ENCODE measurements at places on chromosomes 6 and 20. TPM values are rescaled to one million over a fixed set of nuclear protein-coding genes. Genes with fewer than 3 reads are reported as not detected.

Gene ARHGAP40
- total RNA-seq, result 0.42 TPM

Gene TMEM242
- total RNA-seq, result 10.1 TPM

Gene NR2E1
- total RNA-seq, result not detected

Gene RGL2
- 38.2 TPM for total RNA-seq

Gene ZBTB12
- 0.66 TPM for total RNA-seq

Gene HLA-DQA1
- 0.97 TPM for total RNA-seq

Gene SPATS1
- total RNA-seq, result not detected

Gene HCRTR2
- not detected for total RNA-seq

Gene RSPO3
- total RNA-seq, result 123 TPM

Gene TPBG
- total RNA-seq, result 181 TPM

- H3K4me1 ChIP-seq, result peaks cover 17% of the 10 kb centered on the region
- H3K4me3 ChIP-seq, result peak overlapping the region; percentile 83
- peak overlapping the region; percentile 96 for H3K27ac ChIP-seq
- no peaks in the 10 kb centered on the region for H3K27me3 ChIP-seq
- no peaks in the 10 kb centered on the region for H3K36me3 ChIP-seq
- DNase-seq, result peak; percentile 94
Measured at GRCh38 chr6:26056583-26057350, 30.5 kb upstream of the HFE start.

GRCh38 chr6:135537741-135538301 is 40.3 kb upstream of the AHI1 start:
- no peak for DNase-seq
- no peaks in the 10 kb centered on the region for H3K36me3 ChIP-seq
- H3K4me3 ChIP-seq, result no peak overlapping the region
- H3K4me1 ChIP-seq, result peaks cover 10% of the 10 kb centered on the region
- H3K27me3 ChIP-seq, result no peaks in the 10 kb centered on the region

GRCh38 chr6:93164781-93165180 is 254.6 kb downstream of the EPHA7 start:
- H3K36me3 ChIP-seq, result no peaks in the 10 kb centered on the region
- no peak overlapping the region for H3K4me3 ChIP-seq
- no peaks in the 10 kb centered on the region for H3K27me3 ChIP-seq
- DNase-seq, result no peak
- H3K27ac ChIP-seq, result no peak overlapping the region
- peaks cover 21% of the 10 kb centered on the region for H3K4me1 ChIP-seq

DNA sequence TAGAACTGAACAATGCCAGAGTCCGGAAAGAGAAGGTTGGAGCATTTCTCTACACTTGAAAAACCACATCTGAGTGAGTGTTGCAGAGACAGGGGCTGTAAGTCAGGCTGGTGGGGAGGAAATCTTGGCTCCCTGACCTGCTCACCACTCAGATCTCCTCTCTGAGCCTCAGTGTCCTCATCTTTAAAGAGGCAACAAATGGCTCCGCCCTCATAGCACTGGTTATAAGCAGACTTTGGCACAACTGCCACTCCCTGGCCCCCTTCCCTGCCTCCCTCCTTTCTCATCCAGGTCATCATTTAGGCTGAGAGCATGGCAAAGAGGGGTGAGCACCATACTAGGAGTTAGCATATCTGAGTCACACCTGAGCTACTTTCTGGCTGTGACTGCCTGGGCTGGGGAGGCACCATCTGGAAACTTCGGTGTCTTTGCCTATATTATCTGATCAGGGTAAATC is 10.6 kb downstream of the SIRPG start:
- no peaks in the 10 kb centered on the region for H3K36me3 ChIP-seq
- H3K27me3 ChIP-seq, result no peaks in the 10 kb centered on the region
- H3K4me3 ChIP-seq, result no peak overlapping the region
- no peak for DNase-seq
- H3K4me1 ChIP-seq, result no peaks in the 10 kb centered on the region

GRCh38 chr6:166449036-166449435 is 66.3 kb upstream of the MPC1 start:
- no peak overlapping the region for H3K4me3 ChIP-seq
- DNase-seq, result no peak
- H3K36me3 ChIP-seq, result peaks cover 61% of the 10 kb centered on the region

- no peak overlapping the region for H3K4me3 ChIP-seq
- peaks cover 34% of the 10 kb centered on the region for H3K36me3 ChIP-seq
- H3K27ac ChIP-seq, result peak overlapping the region; percentile 28
- peaks cover 78% of the 10 kb centered on the region for H3K4me1 ChIP-seq
- no peaks in the 10 kb centered on the region for H3K27me3 ChIP-seq
Measured at GRCh38 chr6:137210903-137211302, 8.3 kb downstream of the IFNGR1 start.

DNA sequence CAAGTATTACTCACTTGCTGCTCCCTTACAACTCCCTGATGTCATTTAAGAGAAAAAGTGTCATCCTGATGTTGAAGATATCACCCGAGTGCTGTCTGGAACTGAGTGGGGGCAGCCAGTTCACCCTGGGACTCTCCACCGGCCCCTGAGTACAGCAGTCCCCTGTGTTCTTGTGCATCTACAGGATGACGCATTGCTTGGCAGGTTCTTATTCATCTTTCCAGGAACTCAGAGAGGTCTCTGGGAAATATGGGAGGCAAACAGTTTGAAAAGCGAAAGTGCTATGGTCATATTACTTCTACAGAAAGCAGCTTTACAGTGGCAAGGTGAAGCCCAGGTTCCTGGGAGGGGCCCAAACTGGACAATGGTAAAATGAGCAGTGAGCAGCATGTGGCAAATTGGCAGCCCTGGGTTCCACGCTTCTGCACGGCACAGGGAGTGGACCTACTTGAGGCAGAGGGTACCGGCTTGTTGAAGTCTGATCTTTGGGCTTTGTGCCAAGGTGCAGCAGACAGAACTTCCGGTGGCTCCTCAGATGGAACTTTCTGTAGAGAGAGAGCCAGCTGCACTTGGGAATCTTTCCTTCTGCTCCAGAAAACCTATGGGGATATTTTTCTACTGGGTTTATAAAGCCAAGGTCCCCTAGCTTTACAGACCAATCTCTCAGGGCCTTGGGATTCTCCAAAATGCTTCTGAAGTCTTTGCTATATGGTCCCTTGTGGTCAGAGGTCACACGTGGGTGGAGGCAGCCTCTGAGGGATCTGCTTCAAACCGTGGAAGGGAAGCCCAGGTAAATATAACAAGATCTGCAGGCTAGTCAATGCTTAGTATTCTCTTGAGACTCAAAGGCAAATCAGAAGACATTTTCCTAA is 128.3 kb downstream of the MAP3K7 start:
- H3K36me3 ChIP-seq, result no peaks in the 10 kb centered on the region
- H3K27ac ChIP-seq, result no peak overlapping the region
- no peak for DNase-seq
- H3K4me1 ChIP-seq, result no peaks in the 10 kb centered on the region
- no peak overlapping the region for H3K4me3 ChIP-seq

- H3K27me3 ChIP-seq, result no peaks in the 10 kb centered on the region
- H3K4me1 ChIP-seq, result no peaks in the 10 kb centered on the region
- H3K27ac ChIP-seq, result no peak overlapping the region
Measured at GRCh38 chr6:74057326-74057725, 361.3 kb downstream of the CD109 start.

- no peaks in the 10 kb centered on the region for H3K27me3 ChIP-seq
- peaks cover 26% of the 10 kb centered on the region for H3K4me1 ChIP-seq
- no peak for DNase-seq
- H3K4me3 ChIP-seq, result no peak overlapping the region
- H3K27ac ChIP-seq, result no peak overlapping the region
- no peaks in the 10 kb centered on the region for H3K36me3 ChIP-seq
Measured at GRCh38 chr6:24927985-24928745, 7.6 kb downstream of the RIPOR2 start.

GRCh38 chr20:53057579-53057978 is 85.4 kb downstream of the TSHZ2 start:
- H3K4me1 ChIP-seq, result no peaks in the 10 kb centered on the region
- DNase-seq, result no peak
- no peaks in the 10 kb centered on the region for H3K27me3 ChIP-seq
- no peak overlapping the region for H3K4me3 ChIP-seq
- no peak overlapping the region for H3K27ac ChIP-seq

- no peaks in the 10 kb centered on the region for H3K36me3 ChIP-seq
- peaks cover 27% of the 10 kb centered on the region for H3K4me1 ChIP-seq
- DNase-seq, result no peak
- H3K27ac ChIP-seq, result peak overlapping the region; percentile 44
- peaks cover 29% of the 10 kb centered on the region for H3K27me3 ChIP-seq
Measured at GRCh38 chr6:133242637-133243585, 1.8 kb downstream of the EYA4 start.

DNA sequence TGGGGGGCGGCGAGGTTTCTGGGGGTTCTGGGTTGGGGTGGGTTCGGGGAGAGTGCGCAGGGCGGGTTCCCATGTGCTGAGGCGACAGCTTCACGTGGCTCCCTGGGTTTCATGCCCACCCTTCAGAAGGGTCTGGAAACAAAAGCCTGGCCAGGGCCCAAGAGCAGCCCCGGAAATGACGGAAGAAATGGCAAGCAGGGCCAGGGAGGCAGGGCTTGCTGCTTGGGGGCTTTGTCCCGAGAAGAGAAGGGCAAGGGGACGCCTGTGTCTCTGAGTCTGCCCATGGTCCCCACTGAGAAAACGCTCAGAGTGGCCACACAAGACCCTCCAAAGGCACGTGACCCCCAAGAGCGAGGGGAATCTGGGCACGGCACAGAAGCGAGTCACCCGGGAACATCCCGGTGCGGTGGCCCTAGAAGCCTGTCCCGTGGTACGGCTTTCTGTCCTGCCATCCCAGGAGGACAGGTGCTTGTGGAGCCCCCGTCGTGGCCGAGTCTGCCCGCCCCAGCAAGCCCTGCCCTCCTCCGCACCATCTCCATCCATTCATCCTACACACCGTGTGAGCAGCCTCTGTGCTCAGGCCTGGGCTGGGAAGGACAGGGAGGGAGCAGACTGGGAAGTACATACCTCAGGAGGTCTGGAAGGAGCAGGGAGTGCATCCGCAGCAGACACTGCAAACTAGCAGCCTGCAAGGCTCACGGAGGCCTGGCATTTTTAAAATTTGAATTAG is 9.0 kb downstream of the NPEPL1 start:
- peaks cover 44% of the 10 kb centered on the region for H3K36me3 ChIP-seq
- H3K4me3 ChIP-seq, result no peak overlapping the region
- no peak for DNase-seq
- H3K4me1 ChIP-seq, result no peaks in the 10 kb centered on the region

- H3K36me3 ChIP-seq, result peaks cover 35% of the 10 kb centered on the region
- no peaks in the 10 kb centered on the region for H3K27me3 ChIP-seq
- H3K4me3 ChIP-seq, result no peak overlapping the region
- DNase-seq, result no peak
- no peak overlapping the region for H3K27ac ChIP-seq
Measured at GRCh38 chr6:105322499-105323225, 80.2 kb downstream of the PREP start.

DNA sequence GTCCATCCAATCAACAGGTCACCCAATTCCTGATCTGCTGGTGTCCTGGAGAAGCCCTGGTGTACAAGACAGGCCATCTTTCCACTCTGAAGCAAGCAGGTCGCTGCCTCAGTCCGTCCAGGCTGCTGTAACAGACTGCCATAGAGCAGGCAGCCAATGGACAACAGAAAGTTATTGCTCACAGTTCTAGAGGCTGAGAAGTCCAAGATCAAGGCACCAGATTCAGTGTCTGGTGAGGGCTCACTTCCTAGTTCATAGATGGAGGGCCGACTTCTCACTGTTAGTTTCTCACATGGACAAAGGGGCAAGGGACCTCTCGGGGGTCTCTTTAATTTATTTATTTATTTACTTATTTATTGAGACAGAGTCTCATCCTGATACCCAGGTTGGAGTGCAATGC is 74.8 kb downstream of the CD24 start:
- no peak overlapping the region for H3K4me3 ChIP-seq
- no peaks in the 10 kb centered on the region for H3K36me3 ChIP-seq
- no peak overlapping the region for H3K27ac ChIP-seq
- no peaks in the 10 kb centered on the region for H3K4me1 ChIP-seq

DNA sequence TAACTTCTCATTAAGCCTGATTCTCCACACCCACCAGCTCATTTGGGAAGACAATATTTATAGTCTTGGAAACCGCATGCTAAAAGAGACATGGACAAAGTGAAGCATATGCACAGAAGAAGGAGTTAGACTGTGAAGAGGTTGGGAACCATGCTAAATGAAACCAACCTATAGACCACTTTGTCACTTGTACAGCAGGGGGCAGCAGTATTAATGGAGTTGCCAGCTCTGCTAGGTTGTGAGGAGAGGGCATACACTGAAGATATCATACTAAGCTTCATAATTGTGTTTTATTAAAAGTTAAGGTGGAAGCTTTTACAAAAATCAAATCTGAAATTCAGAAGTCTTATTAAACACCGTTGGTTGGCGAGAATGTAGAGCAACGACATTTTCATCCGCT is 38.3 kb upstream of the HMGCLL1 start:
- no peaks in the 10 kb centered on the region for H3K36me3 ChIP-seq
- no peak for DNase-seq
- H3K4me1 ChIP-seq, result no peaks in the 10 kb centered on the region
- H3K27me3 ChIP-seq, result no peaks in the 10 kb centered on the region
- no peak overlapping the region for H3K27ac ChIP-seq

DNA sequence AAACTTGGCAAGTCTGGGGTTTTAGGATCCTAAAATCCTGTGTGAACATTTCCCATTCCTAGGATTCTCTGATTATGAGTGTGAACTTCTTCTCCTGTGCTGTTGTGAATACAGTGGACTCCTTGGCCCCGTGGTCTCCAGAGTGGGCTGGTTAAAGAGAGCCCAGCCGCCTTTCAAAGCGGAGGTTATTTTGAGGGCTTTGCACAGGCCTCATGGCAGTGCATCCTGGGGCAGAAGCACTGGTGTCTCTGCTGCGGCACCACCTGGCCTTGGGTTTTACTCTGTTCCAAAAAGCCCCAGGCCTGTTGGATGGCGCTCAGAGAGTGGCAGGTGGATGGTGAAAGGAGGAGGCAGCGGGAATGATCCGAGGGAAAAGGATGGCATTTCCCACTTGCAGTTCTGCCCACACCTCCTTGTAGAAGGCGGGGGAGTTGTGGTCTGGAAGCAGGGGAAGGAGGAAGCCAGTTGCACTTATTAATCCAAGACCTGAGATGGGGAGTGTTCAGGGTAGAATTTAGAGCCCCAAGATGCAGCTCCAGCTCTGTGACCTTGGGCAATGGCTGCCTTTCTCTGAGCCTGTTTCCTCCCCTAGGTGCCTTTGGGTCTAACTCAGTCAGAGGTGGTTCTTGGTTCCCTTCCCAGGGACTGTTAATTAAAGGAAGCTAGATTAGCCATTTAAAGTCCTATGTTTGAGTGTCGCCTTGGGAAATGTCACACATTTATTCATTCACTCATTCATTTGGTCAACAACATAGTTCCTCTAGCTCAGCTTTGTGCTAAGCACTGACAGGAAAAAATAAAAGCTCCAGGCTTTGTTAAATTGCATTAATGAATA is 22.4 kb downstream of the MMP24 start:
- H3K36me3 ChIP-seq, result no peaks in the 10 kb centered on the region
- no peak overlapping the region for H3K27ac ChIP-seq
- H3K27me3 ChIP-seq, result no peaks in the 10 kb centered on the region
- no peak overlapping the region for H3K4me3 ChIP-seq
- no peaks in the 10 kb centered on the region for H3K4me1 ChIP-seq
- no peak for DNase-seq

DNA sequence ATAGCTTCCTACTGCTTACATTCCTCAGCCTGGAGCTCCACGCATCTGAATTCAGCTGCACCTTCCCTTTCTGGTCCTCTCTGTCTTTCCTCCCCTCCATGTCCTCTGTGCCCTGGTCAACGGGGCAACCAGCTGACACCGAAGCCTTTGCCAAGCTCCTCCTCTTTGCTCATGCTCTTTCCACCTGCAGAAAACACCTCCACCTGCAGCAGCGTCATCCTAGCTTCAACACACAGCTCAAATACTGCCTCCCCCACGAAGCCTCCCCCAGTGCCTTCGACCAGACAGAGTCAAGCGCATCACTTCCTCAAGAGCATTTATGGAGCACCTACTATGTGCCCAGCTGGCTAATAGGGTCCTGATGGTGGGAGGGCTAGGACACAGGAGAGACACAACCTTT is 9.2 kb downstream of the CDH22 start:
- no peak overlapping the region for H3K27ac ChIP-seq
- H3K4me3 ChIP-seq, result no peak overlapping the region
- no peaks in the 10 kb centered on the region for H3K4me1 ChIP-seq
- no peak for DNase-seq
